ENCODE measurements at places on chromosomes 12 and 14. TPM values are rescaled to one million over a fixed set of nuclear protein-coding genes. Genes with fewer than 3 reads are reported as not detected.

- no peak for DNase-seq
These were observed 207.0 kb upstream of the CDKN3 start for GRCh38 chr14:54189748-54190354.

- no peak for DNase-seq
These were observed 298.5 kb downstream of the NPAS3 start for GRCh38 chr14:33237115-33237740.

MIPOL1 gene
- 13.7 TPM for total RNA-seq

DNA sequence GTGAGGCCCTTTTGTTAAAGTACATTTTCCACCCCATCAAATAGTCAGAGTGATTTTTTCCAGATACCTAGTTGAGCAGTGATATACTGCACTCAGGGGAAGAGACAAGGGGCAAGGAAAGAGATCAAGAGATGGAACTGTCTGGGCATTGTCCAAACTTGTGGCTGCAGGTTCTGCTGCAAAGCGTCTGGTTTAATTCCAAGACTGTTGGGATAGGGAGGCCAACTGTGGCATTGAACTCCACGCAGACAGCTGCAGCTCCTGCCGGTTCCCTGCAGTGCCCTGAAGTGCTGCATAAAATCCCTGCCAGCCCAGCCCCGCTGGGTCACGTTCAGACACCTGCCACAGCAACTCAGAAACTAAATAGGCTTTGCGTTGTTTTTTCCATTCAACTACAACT lies 30.5 kb downstream of the RPH3A start:
- DNase-seq = no peak

DNA sequence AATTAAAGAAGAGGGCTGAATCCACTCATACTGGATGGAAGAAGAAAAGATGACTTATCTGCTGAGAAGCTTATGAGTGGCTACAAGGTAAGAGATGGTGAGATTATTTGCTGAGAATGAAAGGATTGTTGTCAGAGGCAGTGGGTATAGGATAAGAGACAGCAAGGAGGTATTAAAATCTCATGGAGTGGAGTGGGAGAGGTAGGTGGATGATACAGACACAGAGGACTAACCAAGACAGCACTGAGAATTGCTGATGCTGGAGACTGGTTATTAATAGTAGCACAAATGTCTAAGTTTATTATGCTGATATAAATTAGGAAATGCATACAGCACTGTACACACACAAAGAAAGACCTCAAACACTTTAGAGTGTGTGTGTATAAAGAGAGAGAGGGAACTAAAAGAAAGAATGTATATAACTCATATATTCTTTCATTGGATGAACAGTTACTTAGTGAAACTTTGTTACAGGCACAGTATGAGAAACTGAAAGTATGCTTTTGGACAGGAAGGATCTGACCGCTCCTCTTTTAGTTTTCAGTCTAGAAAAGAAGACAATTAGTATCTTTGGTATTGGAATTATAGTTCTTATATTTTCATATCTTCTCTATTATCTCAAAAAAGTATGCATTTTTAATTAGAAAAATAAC lies 543.1 kb downstream of the LRFN5 start:
- no peak for DNase-seq

Measured in esophagus squamous epithelium (tissue), 5 donors.